ENCODE measurements at places on chromosomes 2 and 18.

- no peak for DNase-seq
Measured at GRCh38 chr18:59792353-59792752, 95.1 kb upstream of the CCBE1 start.

- no peak for DNase-seq
Measured at GRCh38 chr2:164186591-164186990, 434.7 kb downstream of the GRB14 start.

DNA sequence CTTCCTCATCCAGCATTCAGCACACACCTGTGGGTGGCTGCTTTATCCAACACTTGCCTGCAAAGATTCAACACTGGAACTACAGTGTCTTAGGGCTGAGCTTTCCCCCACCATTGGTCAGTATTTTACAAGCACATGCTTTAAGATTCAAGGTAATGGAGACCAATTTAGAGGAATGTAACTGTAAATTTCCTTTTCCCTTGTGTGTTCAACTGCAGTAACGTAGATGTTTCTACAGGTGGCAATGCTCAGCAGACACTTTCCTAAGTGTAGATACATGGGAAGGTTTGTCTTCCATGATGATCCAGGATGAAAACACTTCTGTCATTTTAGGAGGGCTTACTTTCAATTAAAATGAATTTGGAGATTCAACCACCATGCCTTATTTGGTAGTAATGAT, 143.6 kb upstream of the PXDN start:
- no peak for DNase-seq

DNA sequence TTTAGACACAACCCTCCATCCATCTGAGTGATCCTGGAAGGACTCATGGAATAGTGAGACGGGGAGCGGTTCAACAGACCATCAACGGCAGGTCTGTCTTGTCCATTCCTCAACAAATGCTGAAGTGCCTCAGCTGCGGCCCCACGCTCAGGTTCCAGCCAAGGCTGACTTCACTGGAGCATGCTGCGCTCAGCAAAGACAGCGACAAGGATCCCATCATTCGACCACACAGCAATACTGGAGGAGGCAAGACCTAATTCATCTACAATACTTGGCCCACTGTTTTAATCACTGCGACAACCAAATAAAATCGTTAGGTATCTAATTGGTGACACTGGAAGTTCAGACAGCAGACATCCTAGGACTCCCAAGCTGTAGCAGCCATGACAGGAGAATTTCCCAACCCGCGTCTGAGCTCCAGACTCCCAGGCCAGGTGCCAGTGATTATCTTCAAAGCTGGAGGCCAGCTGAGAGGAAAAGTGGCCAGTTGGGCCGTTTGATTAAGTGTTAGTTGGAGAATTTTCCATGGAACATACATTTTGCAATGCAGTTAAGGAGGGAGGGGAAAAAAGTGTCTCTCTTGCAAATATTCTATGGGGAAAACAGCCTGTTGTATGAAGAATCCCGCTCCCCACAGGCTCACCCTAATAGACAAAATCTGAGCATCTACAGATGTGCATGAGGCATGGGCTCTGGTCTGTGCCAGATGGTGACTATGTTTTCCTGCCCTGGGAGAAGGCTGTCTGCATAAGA, 92.5 kb upstream of the SLC35G4 start:
- no peak for DNase-seq

DNA sequence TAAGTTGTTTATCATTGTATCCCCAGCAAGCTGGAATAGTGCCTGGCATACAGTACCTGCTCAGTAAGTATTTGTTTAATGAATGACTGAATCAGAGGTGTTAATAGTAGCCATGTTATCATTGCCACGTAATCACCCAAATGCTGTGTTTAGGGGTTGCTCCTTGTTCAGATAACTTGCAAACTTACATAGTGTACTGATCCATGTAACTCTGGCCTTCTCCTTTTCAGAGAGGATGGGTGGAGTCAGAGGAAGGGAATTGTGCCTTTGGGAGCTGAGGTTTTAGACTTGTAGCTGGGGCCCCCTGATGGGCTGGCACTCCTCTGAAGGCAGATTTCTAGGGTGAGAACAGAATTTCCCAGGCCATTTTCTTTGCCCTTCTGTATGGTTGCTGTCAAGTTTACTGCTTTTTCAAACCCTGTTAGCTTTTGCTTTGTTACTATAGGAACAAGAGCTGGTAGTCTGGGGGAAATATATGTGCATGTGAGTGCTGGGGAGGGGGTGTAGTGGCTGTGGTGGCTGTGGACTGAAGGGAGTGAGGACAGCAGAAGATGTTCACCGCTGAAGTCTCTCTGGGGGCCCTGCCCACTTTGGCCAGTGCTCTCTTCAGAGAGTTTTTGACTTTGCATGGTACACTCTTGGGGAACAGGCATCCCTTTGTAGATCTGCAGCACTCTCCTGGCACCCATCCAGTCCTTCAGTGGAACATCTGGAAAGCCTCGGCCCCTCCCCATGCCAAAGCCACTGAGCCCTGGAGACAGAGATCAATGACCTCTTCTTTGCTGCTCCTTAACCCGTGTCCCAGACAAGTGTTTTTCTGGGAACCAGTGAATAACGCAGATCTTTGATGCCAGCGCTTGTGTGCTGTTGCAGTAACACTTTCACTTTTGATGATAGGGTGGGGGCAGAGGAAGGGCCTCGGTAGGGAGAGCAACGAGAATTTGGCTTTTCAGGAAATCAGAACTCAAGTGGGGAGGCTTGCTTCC, 209.0 kb downstream of the PRKCE start:
- no peak for DNase-seq

DNA sequence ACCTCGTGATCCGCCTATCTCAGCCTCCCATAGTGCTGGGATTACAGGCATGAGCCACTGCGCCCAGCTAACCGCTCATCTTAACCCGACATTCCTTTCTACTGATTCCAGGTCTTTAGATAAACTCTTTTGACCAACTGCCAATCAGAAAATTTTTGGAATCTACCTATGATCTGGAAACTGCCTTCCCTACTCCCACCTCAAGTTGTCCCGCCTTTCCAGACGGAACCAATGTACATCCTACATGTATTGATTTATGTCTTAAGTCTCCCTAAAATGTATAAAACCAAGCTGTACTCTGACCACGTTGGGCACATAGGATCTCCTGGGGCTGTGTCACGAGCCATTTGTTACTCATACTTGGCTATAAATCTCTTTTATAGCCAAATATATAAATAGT, 3.2 kb upstream of the NEU2 start:
- DNase-seq, result no peak

DNA sequence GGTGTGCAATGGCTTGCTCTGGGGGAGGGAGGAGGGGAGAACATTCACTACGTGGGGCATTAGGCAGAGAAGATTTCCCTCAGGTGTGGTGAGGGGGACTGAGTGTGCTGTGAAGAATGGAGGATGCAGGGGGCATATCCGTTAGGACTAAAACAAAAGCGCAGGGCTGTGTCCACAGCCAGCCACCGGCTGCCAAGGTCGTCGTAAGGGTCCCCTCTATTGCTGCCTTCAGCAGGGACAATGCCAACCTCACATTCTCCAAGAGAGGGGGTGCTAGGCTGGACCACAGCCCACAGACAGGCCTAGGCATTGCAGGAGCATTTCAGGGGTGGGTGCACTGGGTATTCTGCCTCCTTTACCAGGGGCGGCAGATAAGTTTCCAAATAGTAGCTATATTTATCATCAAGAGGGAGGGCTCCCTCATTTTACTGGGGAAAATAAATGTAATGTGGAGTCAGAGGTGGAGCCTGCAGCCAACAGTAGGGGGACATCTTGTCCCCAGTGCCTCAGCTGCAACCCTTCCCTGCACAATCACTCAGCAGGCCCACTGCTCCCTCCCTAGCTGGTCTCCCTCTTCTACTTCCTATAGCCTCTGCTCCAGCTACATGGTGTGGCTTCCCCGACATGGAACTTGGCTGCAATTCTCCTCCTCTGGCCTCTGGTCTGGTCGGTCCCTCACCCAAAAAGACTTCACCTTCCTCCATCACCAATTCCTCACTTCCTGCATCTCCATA, 74.9 kb upstream of the OTOF start:
- DNase-seq, result no peak

- DNase-seq, result no peak
Measured at GRCh38 chr2:20430461-20431300, 16.2 kb upstream of the RHOB start.

- no peak for DNase-seq
Measured at GRCh38 chr2:218748741-218749441, 33.1 kb upstream of the CYP27A1 start.
